ENCODE measurements at places on chromosomes 6 and 20.

GRCh38 chr20:62136283-62137091 lies 6.7 kb downstream of the PSMA7 start:
- DNase-seq = peak; percentile 33

DNA sequence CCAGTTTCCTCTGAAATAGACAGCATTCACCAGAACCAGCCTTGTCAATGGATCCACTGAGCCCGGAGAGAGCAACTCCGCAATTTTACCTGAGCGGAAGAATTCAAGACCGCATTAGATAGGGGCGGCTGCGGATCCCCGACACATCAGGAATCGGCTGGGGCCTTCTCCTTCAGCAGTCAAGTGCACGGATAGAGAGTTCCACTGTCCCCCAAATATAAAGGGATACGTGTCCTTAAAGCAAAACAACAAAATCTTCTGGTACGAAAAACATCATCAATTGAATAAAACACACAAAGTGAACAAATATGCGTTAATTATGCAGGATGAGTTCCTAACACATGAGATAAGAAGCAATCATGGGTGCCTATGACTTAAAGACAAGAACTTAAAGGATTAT lies 18.3 kb downstream of the SERPINB6 start:
- no peak for DNase-seq

DNA sequence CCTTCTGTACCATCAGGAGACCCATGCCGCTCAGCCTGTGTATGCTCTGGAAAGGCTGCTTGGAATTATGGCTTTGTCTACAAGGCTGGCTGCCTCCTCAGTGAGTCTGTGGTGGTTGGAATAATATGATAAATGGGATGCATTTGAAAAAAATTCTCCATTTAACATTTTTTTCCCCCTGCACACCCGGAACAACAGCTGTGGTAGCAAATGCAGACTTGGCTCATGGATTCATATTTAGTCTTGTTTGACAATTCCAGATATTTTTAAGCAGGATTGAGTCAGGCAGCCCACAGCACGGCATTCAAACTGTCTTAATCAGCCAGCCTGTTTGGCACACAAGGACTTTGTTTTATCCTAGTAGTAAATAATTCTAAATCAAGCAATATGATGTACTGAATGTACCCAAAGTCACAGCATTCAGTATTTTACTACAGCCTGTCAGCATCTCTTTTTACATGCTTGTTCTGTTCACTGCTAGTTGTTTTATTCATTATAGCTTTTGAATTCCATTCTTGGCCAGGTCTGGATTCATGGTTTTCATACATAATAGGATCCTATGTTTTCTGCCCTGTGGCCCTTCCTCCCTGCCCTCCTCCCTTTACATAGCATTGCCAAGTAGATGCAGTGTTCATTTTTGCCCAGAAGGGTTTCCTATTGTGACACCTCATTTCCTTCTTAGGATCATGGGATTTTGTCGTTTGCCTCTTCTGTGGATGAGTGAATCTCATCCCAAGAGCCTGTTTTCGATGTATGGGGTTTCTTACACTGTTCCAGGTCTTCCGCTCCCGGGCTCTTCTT lies 68.1 kb downstream of the LRRC1 start:
- no peak for DNase-seq

- no peak for DNase-seq
These were observed 464.4 kb upstream of the CHD6 start for GRCh38 chr20:42082611-42083010.

GRCh38 chr20:59105581-59105980 lies 58.0 kb upstream of the ZNF831 start:
- no peak for DNase-seq

GRCh38 chr6:83365931-83366330 lies 64.9 kb downstream of the ME1 start:
- DNase-seq = no peak

GRCh38 chr20:37475252-37475651 lies 45.8 kb upstream of the NNAT start:
- DNase-seq = no peak

DNA sequence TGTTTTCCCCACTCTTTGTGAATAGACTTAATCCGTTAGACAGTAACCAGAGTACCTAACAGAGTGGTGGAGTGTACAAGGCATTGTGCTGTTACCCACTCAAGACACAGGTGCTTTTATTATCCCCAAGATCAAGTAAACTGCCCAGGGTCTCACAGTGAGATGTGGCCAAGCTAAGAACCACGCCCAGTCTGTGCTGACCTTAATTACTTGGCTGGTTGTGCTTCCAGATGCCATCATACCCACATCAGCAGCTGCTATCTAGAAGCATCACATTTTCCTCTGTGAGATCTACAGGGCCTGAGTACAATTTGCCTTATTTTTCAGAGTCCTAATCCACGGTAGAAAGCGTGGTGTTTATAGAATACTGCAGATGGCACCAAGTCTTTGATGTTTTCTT lies 70.3 kb downstream of the GFRA4 start:
- DNase-seq = no peak

- no peak for DNase-seq
These were observed 828 bp upstream of the DSTN start for GRCh38 chr20:17568972-17569521.

DNA sequence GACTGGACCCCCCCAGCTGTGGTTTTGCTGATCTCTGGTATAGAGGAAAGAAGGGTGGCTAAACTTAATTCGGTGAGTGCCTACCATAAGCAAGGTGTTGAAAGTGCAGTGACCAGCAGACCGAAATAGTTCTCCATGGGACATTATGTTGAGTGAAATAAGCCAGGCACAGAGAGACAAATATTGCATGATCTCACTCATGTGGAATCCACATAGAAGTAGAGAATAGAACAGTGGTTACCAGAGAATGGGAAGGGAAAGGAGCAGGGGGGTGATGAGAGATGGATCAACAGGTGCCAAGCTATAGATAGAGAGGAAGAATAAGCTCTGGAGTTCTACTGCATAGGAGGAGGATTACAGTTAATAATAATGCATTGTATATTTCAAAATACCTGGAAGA lies 9.7 kb upstream of the GCNT2 start:
- no peak for DNase-seq
